ENCODE measurements at places on chromosomes 6 and 20.

DNA sequence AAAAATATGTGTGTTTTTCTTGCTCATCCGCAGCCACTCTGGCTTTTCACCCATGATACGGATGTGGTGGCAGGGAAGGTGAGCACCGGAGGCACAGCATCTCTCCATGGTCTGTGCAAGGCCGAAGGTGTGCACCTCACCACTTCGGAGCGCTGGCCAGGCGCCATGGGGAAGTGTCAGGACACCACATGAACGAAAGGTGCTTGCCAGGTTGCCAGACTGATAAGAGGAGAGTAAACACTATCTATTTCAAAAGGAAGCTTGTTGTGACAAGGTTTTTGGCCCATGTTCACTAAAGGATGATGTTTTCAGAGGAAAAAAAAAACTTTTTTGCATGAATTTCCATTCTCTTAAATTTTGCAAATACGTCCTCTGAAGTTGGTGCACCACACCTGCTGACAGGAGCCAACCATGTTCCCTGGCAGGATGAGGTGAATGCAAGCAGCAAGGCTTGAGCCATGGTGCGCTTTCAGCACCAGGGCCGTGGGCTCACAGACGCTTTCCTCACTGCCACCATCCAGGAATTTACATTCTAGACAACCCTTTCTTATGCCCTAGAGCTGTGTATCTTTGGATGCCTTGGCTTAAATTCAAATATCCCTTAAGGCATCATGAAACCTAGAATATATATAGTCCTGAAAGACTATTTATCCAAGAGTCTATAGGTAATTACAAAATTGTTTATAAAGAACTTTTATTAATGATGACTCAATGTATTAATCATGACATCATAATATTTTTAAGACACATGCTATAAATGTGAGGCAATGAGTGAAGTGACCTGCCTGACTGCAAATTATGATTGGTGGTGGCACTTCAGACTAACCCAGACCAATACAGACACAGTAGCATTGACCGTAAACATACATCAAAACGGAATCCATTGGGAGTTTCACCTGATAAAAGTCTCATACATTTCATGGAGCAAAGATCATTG lies 234.5 kb downstream of the TFAP2A start:
- no peak for DNase-seq

DNA sequence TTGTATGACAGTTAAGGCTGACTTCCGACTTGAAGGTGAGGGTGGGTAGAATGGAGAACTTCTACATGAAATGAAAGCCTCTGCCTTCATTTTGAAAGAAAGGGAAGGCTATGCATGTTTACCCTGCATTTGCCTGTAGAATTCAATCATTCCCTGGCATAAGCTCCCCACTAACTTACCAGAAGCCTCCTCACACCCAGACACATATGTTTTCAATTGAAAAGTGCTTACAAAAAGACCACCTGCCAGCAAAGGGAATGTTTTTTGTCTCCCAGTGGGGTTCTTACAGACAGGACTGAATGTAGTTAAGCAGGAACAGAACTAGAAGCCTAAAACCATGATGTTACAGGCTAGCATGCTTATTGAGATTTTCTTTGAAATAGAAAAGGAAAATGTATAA lies 392.1 kb upstream of the HSF2 start:
- DNase-seq: no peak

- DNase-seq: no peak
Observed at GRCh38 chr6:17928514-17929430, 58.7 kb downstream of the KIF13A start.

GRCh38 chr20:44703183-44703925 lies 11.8 kb upstream of the CCN5 start:
- no peak for DNase-seq

- no peak for DNase-seq
Observed at GRCh38 chr20:21125072-21125848, 622 bp upstream of the KIZ start.

DNA sequence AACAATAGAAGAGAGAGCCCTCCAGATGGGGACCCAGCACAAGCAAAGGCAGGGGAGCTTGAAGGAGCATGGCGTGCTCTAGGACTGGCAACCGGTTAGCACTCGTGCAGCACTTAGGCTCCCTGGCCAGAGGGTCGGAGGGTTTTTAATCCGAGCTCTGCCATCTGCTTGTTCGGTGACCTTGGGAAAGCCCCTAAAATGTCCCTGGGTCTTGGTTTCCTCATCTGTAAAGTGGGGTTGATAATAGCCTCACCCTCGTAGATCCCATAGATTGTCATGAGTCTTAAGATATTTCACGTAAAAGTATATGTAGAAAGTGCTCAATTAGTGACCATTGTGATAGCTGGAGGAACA lies 16.6 kb upstream of the HCK start:
- DNase-seq: no peak

- no peak for DNase-seq
Observed at GRCh38 chr20:709423-709822, 33.8 kb upstream of the SCRT2 start.

DNA sequence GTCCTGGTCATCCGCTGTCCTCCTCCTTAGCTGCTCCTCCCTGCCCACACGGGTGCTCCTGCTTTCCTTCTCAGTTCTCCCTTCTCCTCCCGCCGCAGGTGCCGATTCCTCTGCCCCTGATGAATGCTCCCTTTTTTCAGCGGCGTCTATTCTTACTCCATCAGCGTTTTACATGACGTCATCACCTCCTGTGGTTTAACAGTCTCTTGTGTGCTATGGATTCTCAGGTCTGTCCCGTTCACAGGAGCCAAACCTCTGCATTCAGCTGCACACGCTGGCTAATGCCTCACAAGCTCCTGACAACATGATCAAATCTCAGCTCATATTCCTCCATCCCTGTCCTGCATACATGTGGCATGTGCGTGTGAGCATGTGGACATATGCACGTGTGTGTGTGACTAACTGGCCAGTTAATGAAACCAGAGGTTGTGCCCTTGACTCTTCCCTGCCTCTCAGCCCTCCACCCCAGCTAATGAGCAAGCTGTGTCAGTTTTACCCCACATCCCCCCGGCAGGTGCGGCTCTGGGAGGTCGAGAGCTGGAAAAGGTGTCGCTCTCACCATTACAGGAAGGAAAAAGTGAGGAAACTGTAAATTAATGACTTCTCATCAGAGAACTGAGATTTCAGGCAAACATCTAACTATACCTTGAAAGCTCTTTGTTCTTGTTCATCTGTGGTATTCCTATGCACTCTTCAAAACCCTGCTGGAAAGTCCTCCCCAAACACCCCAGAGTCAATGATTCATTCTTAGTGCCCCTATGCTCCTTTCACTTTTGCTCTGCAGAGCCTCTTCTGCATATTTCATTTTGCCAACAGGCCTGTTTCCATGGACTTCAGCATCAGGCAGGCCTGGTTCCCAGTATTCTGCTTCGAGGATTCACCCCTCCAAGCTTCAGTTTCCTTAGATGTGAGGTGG lies 163.1 kb downstream of the TTLL2 start:
- DNase-seq: no peak

GRCh38 chr6:52392944-52393343 lies 27.2 kb upstream of the EFHC1 start:
- no peak for DNase-seq

Measured in GM19239 (cell line).